ENCODE measurements at places on chromosomes 13 and 19.

DNA sequence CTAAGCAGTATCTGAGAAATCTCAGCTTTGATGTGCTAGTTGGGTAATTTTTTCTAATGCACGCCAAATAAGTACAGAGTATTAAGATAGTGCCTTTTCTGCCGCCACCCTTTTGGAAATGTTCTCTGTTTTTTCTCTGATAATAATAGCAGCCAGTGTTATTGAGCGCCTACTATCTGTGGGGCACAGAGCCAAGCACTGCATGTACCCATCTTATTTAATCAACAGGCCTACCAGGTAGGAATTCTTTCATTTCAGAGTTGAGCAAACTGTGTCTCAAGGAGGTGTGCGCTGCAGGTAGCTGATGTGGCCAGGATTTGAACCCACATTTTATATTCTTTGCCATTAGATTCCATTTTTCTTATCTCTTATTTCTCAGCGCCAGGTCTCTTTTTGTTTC is 1.4 kb downstream of the EPN1 start:
- DNase-seq: no peak

DNA sequence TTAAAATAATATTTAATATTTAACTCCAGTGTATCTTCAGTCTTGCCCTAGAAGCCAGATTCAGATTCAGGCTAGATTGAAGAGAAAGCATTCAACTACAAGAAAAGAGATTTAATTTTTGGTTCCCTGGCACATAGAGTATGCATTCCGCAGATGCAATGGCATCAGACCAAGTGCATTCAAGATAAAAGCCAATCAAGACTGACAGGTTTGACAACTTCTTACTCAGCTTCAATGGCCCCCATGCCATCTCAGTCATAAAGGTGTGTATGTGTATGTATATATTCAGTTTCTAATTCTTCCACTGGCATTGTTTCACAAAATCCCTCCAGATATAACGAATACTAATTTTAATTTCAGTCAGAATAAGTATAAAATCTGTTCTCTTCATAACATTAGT is 650.8 kb upstream of the GPC6 start:
- no peak for DNase-seq

DNA sequence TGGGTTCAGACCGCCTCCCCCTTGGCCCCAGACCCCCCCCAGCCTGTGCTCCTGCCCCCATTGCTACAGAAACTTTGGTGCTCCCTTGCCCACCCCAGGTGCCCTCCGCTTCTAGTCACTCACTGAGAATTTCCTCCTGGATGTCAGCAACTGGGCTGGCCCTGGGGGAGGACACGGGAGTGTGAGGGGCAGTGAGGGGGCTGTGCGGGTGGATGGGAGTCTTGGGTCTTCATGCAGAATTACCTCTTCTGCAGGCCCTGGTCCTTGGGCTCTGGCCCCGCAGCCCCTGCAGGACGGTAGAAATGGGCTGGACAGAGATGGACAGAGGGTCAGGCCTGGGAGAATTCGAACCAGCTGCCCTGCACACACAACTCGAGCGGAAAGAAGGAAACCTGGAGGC is 4.8 kb downstream of the LILRB5 start:
- DNase-seq: no peak

DNA sequence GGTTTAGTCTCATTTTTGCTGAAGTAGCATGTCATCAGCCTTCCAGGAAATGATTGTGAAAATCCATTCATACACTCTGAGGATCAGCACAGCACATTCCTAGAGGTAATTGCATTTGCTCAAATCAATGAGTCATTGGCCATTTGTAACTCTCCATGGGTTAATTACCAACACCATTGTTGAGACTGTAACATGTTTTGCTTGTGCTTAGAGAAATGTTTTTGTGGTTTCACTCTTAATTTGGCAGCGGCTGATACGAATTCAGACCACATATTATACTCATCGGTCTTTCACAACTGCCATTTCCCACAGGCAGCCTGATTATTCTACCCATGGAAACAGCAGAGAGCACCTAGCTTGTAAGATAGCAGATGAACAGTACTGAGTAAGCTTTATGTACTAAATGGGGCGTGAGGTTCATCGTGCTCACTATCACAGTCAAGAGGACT is 110.3 kb downstream of the NHLRC3 start:
- DNase-seq: no peak

- no peak for DNase-seq
These were observed 61.4 kb upstream of the SLITRK1 start for GRCh38 chr13:83943530-83944279.

DNA sequence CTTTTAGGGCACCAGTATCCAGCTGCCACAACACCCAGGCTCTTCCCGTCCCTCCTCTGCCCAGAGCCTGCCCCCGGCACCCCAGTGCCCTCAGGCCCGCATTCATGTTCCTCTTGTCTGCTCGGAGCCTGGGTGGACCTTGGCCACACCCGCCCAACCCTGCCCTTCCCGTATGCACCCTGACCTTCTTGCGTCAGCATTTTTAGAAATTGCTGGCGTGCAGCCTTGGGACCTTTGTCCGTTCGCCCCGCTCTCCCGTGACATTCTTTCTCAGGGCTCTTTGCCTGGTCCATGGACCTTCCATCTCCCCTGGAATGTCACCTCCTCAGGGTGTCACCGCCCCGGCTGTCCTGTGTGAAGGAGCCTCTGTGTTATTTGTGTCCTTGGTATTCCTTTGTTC is 7.6 kb downstream of the NUCB1 start:
- no peak for DNase-seq

- DNase-seq: no peak
These were observed 42.6 kb upstream of the C13orf46 start for GRCh38 chr13:114016321-114017027.

- no peak for DNase-seq
These were observed 50.7 kb upstream of the MCF2L start for GRCh38 chr13:112918266-112918665.

DNA sequence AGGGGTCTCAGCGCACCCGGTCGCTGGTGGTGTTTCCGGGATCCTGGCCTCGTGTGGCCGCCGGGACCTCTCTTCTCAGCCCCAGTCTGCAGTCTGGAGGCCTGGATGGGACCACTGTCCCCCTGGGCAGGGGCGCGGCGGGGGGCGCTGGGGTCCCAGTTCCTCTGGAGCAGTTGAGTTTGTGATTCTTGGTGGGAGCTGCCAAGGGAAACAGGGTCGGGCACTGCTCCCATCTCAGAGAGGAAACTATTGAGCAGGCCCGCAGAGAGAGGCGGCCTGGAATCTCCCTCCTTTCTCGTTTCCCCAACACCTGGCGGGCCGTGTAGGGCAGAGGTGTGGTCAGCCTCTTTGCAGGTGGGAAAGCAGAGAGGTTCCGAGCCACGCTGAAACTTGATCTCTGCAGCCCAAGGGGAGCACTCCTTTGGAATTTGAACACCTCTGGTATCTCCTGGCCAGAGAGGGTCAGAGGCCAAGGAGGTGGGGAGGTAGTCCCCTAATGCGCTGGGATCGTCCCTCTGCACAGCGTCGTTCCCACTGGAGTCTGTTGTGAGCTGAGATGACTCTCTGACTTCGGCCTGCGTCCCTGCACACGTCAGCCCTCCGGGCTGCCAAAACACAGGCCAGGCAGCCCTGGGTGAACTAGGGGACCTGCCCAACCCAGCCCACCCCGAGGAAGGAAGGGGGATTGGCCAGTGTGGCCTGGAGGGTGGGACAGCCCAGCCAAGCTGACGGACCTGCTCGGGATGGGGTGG is 741 bp downstream of the PLEKHF1 start:
- DNase-seq: no peak

GRCh38 chr13:21235174-21235573 is 58.7 kb downstream of the MRPL57 start:
- DNase-seq: no peak

- no peak for DNase-seq
These were observed 2.0 kb upstream of the CEBPA start for GRCh38 chr19:33304371-33304759.

- DNase-seq: no peak
These were observed 717.7 kb upstream of the ATXN8OS start for GRCh38 chr13:69389899-69390298.

- DNase-seq: no peak
These were observed 86.8 kb downstream of the UBL3 start for GRCh38 chr13:29763436-29764180.

DNA sequence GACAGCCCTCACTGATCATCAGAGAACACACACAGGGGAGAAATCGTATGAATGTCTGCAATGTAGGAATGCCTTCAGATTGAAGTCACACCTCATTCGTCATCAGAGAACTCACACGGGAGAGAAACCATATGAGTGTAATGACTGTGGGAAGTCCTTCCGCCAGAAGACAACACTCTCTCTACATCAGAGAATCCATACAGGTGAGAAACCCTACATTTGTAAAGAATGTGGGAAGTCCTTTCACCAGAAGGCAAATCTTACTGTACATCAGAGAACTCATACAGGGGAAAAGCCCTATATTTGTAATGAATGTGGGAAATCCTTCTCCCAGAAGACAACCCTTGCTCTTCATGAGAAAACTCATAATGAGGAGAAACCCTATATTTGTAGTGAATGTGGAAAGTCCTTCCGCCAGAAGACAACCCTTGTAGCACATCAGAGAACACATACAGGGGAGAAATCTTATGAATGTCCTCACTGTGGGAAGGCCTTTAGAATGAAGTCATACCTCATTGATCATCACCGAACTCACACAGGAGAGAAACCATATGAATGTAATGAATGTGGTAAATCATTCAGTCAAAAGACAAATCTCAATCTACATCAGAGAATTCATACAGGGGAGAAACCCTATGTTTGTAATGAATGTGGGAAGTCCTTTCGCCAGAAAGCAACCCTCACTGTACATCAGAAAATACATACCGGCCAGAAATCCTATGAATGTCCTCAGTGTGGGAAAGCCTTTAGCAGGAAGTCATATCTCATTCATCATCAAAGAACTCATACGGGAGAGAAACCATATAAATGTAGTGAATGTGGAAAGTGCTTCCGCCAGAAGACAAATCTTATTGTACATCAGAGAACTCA is 32.5 kb downstream of the ZNF567 start:
- DNase-seq: no peak

- no peak for DNase-seq
These were observed 137.9 kb upstream of the DACH1 start for GRCh38 chr13:72004784-72005374.

DNA sequence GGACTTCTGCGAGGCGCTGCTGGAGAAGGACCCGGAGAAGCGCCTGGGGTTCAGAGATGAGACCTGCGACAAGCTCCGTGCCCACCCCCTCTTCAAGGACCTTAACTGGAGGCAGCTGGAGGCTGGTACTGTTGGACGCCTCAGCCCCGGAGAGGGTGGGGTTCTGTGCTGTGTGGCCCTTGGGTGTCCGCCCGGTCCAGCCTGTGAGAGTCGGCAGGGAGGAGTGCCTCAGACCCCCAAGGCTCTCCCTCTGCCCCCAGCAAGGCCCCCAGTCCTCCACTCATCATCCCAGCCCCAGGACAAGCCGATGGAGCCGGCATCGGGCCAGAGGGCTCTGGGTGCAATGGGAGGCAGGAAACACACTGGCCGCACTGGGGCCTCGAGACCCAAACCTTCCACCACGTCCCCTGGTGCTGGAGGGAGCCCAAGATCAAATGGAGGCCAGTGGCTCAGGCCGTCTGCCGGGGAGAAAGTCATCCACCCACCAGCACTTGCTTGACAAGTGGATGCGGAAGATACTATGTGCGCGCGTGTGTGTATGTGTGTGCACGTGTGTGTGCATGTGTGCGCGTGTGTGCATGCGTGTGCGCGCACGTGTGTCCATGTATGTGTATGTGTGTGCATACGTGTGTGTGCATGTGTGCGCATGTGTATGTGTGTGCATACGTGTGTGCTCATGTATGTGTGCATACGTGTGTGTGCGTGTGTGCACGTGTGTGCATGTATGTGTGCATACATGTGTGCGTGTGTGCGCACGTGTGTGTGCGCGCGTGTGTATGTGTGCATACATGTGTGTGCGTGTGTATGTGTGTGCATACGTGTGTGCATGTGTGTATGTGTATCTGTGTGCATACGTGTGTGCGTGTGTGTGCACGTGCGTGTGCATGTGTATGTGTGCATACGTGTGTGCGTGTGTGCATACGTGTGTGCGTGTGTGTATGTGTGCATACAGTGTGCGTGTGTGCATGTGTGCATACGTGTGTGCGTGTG is 25.8 kb upstream of the TMEM255B start:
- DNase-seq: no peak

GRCh38 chr13:77345150-77345780 is 18.4 kb upstream of the MYCBP2 start:
- peak; percentile 61 for DNase-seq

GRCh38 chr19:30882411-30883005 is 466.7 kb downstream of the TSHZ3 start:
- no peak for DNase-seq

DNA sequence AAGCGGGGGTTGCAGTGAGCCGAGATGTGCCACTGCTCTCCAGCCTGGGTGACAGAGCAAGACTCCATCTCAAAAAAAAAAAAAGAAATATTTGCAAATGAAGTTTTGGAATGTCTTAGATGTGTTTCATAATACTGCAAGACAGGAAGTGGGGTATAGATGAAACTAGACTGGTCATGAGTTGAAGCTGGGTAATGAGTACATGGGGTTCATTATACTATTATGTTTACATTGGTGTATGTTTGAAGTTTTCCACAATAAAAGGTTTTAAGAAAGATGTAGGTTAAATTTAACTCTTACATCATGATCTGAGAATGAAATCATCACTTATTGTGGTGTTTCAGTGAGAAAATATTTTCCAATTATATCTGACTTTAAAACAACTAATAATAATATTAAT is 19.0 kb downstream of the FNDC3A start:
- DNase-seq: no peak

DNA sequence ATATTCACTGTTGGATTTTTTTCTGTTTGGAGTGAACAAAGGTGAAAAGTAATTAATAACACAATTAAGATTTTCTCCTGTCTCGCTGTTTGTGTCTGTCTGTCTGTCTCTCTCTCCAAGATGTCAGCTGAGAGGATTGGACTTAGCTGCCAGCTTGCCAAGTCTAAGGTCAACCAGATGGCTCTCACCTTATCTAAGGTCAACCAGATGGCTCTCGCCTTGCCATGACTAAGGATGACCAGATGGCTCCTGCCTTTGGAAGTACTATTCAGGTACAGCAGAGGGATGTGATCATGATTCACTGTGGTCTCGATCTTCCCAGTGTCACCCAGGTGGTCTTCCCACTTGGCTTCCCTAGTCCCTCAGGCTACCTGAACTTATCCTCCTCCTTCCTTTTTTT is 1436.4 kb downstream of the UQCRFS1 start:
- no peak for DNase-seq

GRCh38 chr13:79786176-79786575 is 305.2 kb downstream of the NDFIP2 start:
- DNase-seq: no peak

GRCh38 chr13:110989331-110989730 is 74.5 kb upstream of the ANKRD10 start:
- no peak for DNase-seq

DNA sequence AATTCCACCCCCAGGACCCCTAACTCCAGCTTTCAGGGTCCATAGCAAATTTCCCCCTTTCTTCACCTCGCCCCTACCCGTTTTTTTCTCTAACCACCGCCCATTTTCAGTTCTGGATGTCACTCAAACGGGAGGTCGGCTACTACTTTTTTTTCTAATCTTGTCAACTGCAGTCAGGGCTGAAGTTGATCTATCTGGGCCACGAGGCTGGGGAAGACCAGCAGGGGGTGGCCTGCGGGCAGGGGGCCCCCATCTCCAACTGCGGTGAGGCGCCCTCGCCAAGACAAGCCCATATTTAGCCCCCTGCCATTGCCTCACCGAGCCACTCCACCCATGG is 748 bp downstream of the LHFPL6 start:
- no peak for DNase-seq

- DNase-seq: peak; percentile 25
These were observed at the start of gene ZNF433 for GRCh38 chr19:12035220-12036172. TSS of gene ZNF433 (minus strand) at chr19:12035679. CDS start at chr19:12035539, 140 bp downstream.
